Activated naive CD4-positive, alpha-beta T cell (primary cell): ENCODE measurements at places on chromosomes 6 and 20.
A peak's percentile ranks its signal among the peaks of the same experiment; 100 is the strongest.

- no peak for DNase-seq
Observed at GRCh38 chr6:132361101-132361500, 40.2 kb downstream of the MOXD1 start.

DNA sequence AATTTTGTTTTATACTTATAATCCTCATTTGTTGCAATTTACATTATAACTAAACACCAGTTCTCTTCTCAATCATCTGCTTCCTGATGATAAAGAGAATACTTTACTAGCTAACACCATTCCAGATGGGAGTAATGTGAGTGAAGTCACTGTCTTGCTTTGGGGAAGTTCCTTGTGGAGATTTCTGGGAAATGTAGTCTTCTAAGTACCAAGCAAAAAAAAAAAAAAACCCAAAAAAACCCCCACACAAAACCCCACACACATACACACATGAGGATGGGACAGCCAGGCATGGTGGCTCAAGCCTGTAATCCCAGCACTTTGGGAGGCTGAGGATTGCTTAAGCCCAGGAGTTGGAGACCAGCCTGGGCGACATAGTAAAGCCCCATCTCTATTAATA lies 2.2 kb upstream of the SNPH start:
- DNase-seq = no peak

DNA sequence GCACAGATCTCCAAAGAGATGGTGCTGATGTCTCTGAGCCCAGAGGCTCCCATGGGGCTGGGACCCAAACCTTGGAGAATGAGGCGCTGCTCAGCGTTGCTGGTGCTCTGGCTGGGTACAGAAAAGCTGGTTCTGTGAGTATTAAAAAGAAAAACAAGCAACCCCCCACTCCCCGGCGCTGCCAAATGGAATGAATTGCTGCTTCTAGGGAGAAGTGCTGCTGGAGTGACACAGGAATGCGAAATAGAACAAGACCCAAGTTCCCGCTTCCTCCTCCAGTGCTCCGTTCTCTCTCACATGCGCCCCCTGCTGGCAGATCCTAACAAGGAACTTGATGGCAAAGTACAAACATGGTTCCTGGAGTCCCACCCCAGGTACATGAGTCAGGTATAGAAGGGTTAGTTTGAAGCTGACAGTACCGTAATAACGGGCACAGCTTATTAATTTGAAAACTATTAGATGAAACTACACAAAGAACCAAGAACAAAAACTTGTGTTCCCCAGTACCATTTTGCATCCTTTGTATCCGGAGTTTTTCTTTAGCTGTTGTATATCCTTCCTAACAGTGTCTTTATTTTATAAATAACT lies 2.1 kb upstream of the DDX27 start:
- peak; percentile 99 for DNase-seq

- no peak for DNase-seq
Observed at GRCh38 chr20:10603971-10604864, 69.6 kb downstream of the JAG1 start.

- DNase-seq = no peak
Observed at GRCh38 chr6:162685586-162685985, 42.0 kb downstream of the PRKN start.

- no peak for DNase-seq
Observed at GRCh38 chr20:54397292-54398140, 77.9 kb upstream of the DOK5 start.

DNA sequence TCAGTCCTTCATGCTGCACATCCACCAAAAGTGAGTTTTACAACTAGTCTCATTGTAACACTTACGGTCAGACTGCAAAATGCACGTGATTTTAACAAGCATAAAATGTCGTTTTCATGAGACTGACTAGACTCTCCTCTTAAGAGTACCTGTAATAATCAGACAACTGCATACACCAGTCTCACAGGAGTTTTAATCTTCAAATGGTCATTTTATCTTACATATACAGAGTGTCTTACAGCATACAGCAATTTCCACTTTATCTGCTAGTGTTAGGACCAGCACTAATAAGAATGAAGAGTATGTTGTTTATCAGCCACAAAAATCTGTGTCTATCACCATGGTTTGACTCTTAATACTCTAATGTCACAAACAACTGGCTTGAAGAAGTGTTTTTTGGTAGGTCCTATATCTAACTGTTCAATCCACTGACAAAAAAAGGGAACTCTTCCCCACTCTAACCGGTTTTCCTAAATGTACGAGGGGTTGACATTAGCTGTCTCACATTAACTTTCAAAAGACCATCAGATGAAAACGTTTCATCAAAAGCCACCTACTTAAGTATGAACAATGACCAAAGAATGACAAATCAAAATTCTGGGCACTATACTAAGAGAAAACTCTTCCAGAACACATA lies 1.5 kb upstream of the ASF1A start:
- DNase-seq = no peak

GRCh38 chr6:138001750-138002349 lies 105.4 kb downstream of the PERP start:
- DNase-seq = peak; percentile 31

DNA sequence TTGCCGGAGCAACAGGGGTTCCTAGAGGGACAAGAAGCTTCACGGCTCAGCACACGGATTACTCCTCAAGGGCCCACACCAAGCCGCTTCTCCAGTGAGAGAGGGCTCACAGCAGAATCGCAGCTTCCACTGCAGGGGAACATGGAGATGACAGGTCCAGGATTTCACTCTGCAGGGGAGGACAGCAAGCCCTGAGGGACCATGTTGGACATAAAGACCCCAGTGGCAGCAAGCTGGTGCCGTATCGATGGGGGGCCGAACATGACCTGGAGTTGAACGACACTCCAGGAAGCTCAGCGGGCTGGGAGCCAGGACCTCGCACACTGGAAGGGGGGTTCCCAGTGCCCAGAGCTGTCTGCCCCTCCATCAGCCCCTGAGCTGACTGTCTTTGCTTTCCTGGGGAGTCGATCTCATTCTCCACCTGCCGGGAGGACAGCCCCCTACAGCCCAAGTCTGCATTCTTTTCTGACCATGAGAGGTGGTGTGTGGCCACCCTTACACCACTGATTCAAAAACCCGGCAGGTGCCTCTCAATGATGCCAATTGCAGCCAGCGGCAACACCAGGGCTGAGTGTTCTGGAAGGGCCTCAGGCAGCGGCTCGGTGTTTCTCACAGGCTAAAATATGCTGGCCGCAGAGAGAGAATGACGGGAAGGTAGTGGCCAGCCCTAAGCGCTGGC lies 194.5 kb upstream of the CDH4 start:
- no peak for DNase-seq

DNA sequence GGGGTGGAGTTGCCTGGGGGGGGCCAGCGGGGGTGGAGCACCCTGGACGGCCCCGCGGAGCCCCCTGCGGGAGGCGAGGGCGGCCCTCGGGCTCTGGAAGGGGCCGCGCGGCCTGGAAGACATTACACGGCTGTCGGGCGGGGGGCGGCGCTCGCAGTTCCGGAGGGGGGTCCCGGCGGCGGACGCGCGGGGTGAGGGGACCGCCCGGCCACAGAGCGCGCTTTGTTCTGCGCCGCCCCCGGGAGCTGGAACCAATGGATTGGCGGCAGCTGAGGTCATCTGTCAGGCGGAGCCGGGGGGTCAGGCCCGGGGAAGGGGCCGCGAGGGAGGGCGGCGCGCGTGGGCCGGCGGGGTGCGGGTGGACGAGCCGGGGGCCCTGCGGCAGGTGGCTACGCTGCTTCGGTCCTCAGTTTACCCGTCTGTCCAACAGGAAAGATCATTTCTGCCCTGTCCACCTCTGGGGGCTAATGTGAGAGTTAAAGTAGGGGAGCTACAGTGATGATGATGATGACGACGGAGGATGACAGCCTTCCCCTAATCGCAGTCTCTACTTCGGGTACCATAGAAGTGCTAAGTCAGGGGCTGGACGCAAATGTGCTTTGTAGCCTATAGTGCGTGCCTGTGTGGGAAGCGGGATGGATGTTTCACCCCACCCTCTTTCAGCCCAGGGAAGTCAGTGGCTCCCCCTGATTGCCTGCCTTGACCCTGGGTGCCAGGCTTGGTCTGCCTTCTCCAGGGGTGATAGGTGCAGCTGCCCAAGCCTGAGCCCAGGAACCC lies 10.4 kb downstream of the SRXN1 start:
- no peak for DNase-seq

GRCh38 chr20:13006825-13007224 lies 1.9 kb upstream of the SPTLC3 start:
- DNase-seq = no peak

DNA sequence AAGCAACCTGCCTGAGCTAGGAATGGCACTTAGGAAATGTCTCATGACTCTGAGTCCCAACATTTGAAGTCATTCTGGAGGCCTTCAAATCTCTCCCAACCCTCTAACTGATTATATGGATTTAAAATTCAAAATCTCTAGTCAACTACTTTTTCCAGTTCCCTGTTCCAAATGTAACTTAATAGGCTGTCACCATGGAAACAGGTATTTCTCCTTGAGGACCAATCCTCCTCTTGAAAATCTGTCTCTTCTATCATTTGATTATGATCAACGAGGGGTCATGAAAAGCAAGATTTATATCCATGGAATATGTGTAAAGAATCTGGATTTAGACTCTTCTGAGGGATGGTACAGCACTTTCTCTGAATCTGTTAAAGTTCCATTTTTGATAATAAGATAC lies 127.3 kb upstream of the DTNBP1 start:
- no peak for DNase-seq
